NCI-H1092 treated with DMSO at 0.1 percent for 48 hours (cell line): ENCODE measurements at places on chromosomes 4 and X.
A peak's percentile ranks its signal among the peaks of the same experiment; 100 is the strongest.

DNA sequence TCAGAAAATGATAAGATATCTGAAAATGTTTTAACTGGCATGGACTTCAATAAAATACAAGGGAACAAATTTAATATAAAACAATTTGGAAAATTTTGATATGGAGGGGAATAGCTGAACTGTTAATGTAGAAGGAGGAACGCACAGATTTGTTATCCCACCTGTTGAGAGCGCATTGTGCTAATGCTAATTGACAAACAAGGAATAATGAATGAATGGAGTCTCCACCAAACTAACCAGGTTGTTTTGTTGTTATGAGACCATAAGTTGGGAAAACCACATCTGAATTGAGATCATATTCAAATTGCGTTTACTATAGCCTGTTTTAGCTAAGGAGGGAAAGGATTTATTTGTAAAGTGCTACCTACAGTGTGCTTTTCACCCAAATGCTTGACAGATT, 195.6 kb downstream of the ADGRL3 start:
- DNase-seq = no peak

GRCh38 chrX:40871385-40872082, 136.2 kb upstream of the MED14 start:
- DNase-seq = no peak

DNA sequence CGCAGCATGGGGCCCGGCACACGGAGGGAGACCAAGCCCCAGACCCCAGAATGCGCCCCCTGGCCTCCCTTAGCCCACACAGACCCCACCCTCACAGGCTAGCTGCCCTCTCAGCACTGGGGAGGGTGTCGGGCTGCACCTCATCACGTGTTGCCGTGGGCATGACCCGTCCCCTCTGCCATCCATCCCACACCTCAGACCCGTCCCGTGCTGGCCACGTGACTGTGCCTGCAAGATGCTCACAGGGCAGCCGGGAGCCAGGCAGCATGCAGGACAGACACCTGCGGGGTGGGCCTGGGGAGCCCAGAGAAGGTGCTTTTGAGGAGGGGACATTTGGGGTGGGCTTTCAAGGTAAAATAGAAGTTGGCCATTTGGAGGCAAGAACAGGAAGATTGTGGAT, 4.8 kb downstream of the MSANTD1 start:
- no peak for DNase-seq

- no peak for DNase-seq
These were observed 91.3 kb upstream of the GALNTL6 start for GRCh38 chr4:171721937-171722336.

DNA sequence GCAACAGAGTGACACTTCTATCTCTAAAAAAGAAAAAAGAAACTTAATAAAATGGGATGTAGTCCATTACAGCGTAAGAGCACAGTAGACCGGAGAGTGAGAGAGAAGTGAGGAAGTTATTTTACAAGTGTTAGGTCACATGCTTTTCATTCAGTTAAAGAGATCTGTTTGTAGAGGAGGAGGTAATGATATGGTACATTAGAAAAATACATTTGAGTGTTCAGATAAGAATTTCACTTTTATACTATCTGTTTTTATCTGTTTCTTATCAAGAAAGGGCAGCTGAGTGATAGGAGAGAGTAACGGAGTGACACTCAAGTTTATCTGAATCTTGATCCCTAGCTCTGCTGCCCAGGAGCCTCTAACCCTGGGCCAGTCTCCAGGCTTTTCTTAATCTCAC, 38.9 kb downstream of the FNIP2 start:
- DNase-seq = no peak

- DNase-seq = no peak
These were observed 117.8 kb upstream of the PJA1 start for GRCh38 chrX:69282893-69283690.

- peak; percentile 67 for DNase-seq
These were observed 581 bp upstream of the STK32B start for GRCh38 chr4:5050520-5051277.

DNA sequence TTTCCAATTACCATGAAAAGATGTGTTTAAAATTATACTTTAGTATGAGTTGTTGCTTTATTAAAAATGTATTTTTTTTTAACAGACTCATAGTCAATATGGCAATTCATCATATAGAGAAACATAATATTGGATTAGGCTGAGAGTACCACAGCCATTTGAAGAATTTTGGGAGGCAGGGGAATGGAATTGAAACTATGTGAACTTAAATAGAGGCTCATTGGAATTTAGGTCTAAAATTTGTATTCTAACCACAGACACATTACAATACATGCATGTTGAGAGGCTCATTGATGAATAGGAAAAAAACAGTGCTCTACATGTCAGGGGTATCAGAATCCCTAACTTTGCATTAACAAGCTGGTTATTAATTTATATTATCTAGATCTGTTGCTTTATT, 269.6 kb downstream of the DKK2 start:
- no peak for DNase-seq

- peak; percentile 1 for DNase-seq
These were observed 52.8 kb downstream of the FAM47C start for GRCh38 chrX:37060999-37061398.

GRCh38 chr4:70718811-70719604, 2.8 kb upstream of the RUFY3 start:
- DNase-seq = no peak

GRCh38 chr4:16269240-16269639, 43.0 kb upstream of the TAPT1 start:
- no peak for DNase-seq

DNA sequence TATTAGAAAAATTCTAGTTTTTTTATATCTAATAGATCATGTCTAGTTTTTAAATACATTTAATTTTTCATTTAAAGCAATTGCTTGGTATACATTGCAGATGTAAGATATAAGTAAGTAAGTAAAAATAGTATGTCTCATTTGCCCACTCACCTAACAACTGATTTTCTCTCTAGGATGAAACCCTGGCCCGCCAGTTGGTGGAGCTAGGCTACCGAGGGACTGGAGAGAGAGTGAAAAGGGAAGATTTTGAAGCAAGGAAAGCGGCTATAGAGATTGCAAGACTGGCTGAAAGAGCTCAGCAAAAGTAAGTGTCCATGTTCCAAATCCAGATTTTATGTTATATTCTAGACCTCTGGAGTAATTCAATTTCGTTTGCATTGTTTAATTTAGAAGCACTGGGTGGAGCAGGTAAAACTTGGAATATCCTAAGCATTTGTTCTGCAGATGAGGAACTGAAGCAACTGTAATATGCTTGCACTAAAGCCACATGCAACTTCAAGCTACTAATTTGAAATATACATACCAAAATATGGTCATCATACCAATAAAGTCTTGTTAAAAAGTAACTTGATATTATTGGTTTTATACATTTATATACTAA, 27.1 kb downstream of the CFAP299 start:
- DNase-seq = peak; percentile 56

GRCh38 chrX:47448165-47448806, 34.7 kb downstream of the ZNF41 start:
- DNase-seq = no peak

DNA sequence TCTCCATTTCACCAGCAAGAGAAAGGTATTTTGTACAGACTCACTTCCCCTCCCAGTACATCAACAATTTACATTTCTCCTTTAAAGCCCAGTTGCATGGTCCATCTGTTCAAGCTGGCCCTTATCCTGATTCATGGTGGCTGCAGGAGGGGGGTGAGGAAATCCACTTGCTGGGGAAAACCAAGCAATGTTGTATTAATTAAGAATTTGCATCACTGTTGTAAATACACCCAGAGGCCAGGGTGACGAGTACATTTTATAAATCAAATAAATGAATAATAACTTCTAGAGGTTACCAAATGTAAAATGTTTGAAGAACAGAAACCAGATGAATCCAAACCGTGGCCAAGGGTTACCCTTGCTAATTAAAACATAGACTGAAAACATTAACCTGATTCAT, 395.9 kb upstream of the INTU start:
- no peak for DNase-seq

DNA sequence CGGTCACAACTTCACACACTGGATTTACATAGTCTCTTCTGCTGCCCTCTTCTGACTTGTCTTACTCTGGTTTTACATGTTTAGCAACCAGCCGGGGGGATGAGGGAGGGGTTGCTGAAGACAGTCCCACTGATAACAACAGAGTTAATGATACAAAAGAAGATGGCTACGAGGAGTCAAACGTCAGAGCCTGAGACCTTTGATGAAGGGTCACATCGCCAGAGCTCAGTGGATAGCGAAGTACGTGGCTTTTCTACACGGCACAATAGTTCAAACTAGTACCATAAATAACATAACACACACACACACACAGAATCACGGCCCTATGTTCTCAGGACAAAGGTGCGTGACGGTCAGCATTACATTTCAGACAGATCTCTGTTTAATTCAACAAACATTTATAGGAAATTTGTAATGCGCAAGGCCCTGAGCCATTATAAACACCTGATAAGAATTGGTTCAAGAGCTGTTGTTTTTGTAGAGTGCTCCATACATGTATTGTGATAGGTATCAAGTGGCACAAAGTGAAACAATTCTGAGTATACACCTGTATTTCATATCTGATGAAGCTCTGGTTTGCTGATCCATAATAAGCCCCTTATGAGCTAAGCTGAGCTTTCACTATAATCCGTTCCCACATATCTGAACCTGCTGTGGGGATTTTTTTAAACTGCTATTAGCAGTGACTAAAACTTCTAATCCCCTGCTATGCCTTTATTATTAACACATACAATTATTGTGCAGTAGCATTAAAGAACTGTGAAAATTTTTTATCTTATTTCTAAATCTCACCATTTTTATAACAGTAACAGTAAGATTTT, 100.0 kb downstream of the NR3C2 start:
- DNase-seq = no peak

DNA sequence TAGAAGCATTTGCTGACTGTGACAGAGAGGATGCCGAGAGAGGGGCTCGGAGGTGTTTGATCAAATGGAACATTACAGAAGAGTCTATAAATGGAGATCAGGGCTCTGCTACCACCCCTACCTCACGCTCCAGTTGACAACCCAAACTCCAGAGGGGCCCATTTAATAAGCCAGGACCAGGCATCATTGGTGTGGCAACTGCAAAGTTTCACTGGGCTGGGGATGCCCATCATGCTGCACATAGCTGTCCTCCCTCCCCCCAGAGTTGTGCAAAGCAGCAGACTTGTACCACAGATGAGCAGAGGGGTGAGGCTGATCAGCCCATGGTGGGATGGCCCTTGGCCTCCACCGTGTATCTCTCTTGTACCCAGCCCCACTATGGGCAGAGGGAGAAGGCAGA, 38.2 kb upstream of the XPNPEP2 start:
- DNase-seq = no peak

GRCh38 chr4:114694770-114695169, 96.2 kb downstream of the UGT8 start:
- DNase-seq = peak; percentile 44

- DNase-seq = no peak
These were observed 67.2 kb upstream of the C1GALT1C1 start for GRCh38 chrX:120697053-120697452.

DNA sequence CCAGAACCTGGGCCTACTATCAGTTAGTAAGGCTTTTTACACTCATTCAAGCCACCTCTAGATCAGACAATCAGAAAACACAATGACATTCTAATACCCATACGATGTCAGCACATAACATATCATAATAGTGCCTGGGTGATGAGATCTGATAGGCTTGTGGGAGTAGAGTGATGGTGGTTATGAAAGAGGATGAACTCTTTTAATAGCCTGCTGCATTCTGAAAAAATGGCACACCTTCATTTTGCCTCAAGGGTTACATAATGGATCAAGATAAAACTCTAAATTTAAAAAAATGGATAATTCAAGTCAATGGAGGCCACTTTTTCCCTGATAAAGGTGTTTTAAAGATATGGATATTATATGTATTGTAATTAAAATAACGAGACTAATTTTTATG, 215.6 kb downstream of the MAML3 start:
- no peak for DNase-seq

DNA sequence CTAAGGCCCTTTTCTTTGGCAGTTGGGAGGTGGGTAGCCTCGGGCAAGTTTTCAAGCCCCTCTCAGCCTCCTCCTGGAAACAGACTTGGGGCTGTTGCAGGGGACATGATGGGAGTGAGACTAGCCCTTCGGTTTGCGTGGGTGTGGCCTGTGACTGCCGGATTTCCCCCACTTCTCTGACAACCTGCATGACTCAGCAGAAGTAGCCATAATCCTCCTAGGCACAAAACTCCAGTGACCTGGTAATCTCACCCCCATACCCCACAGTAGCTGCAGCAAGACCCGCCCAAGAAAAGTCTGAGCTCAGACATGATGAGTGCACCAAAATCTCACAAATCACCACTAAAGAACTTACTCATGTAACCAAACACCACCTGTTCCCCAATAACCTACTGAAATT, 433.7 kb upstream of the AMOT start:
- DNase-seq = no peak

DNA sequence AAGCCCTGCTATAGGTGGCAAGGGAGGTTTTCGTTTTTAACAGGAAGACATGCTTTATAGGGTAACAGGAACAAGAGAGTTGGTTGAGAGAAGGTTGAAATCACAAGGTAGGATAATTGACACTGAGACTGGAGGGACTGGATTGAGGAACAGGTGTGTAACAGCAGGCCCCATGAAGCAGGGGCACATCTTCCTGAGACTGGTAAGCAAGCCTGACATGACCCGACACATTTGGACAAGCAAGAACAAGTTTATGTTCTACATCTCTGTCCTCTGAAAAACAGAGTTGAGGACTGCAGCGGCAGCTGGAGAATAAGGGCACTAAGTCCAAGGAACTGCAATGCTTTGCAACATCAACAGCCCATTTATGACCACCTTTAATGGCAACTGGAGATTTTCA, 5.2 kb downstream of the RPS4X start:
- no peak for DNase-seq

DNA sequence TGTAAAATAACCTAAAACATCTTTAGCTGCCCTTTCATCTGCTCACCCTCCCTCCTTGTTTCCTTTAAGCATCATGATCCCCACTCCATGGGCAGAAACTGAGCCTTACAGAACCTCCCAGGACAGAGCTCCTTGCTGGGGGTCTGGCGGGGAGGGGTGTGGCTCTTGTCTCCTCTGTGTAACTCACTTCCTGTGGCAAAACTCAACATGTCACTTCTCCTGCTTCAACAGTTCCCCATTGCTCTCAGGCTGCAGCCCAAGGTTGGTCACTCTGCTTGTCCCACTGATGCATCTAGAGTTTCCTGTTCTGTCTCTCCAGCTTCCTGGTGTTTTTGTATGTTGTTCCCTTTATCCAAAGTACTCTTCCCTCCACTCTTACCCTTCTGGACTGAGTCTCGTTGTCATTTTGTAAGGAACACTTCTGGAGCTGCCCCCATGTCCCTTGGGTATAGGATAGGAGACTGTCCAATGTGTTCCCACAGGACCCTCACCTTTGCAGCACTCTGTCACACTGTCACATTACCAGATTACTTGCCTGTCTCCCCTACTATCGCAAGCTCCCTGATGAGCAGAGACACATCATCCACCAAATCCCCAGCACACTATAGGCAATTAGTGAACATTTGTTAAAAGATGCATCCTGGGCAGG, 19.6 kb downstream of the TMEM31 start:
- no peak for DNase-seq

- DNase-seq = peak; percentile 98
These were observed 228.4 kb upstream of the VCX start for GRCh38 chrX:7614616-7615015.
